ENCODE measurements at places on chromosomes 2 and 18.

DNA sequence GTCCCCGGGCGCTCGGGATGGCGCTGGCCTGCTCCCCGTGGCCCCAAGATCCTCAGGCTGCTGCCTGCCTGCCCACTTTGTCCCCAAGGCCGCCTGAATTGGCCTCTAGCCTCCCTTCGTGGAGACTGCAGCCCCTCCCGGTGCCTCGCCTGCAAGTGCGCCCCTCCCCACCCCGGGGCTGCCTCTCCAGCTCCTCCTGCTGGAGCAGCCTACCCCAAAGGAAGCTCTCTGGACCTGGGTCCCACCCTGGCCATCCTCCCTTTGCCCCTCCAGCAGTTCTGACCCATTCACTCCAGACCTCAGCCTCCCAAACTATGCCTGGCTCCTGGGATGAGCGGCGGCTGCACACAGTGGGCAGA is 6.2 kb downstream of the ESPNL start:
- DNase-seq = no peak

DNA sequence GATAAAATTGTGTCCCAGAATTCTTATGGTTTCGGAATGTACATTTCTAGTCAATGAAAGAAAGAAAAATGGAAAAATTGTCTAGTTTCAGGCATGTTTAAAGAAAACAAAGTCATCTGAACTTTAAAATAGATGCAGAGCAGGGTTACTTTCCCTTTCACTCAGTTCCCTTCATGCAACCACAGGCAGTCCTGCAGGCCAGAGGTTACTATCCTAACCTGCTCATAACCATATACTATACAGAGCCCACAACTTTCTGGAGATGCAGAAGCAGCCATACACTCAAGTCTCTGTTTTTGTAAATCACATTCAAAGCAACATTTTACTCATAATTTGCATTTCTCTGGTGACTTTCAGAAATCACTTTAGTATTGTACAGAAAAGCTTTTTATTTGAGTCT is 690.3 kb downstream of the MBD2 start:
- no peak for DNase-seq

DNA sequence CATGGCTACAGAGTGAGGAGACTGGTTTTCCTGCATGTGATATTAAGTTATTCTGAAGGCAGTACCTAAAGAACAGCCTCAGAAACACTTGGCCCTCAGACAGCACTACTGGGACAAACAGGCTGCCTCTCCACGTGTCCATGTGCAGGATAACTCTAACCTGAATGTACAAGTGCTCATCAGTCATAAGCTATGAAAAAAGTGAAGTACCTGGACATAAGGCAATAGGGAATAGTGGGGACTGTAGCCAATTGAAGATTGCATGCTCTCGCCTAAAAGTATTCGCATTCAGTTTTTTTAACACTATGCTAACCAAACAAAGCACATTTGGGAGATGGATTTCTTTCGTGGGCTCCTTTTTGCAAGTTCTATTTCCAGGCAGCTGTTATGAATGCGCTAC is 33.0 kb downstream of the SLC14A1 start:
- DNase-seq = no peak

- no peak for DNase-seq
Measured at GRCh38 chr2:164842624-164842966, 972 bp upstream of the COBLL1 start.

- no peak for DNase-seq
Measured at GRCh38 chr2:68404164-68404563, 39.1 kb downstream of the PLEK start.

- DNase-seq = no peak
Measured at GRCh38 chr2:152280780-152281179, 54.2 kb upstream of the FMNL2 start.

- no peak for DNase-seq
Measured at GRCh38 chr2:44333994-44334393, 27.3 kb downstream of the PREPL start.

GRCh38 chr2:105714141-105714540 is 30.6 kb upstream of the NCK2 start:
- DNase-seq = no peak

DNA sequence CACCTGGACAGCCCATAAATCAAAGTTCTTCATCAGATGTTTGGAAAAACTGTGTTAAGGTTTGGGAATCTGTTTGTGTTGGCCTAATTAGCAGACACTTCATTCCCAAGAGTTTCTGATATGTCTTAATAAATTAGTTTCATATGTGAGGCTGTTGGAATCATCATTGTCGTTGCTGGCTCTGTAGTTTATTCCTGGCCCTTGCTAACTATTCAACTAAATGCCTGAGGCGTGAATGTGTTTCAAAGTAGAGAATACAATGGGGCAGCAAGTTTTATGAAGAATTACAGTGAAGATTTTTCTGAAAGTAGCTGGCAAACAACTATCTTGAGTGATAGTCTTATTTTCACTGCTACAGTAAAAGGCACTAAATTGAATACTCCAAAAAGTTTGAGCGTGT is 141.1 kb downstream of the PARD3B start:
- DNase-seq = no peak

GRCh38 chr2:31580321-31581117 is at the start of gene SRD5A2:
Gene SRD5A2, minus strand, starts transcription at chr2:31580938. Its CDS starts 38 bp downstream, at chr2:31580900.
- DNase-seq = no peak

- DNase-seq = no peak
Measured at GRCh38 chr2:70460333-70460732, 93.3 kb downstream of the TGFA start.

- DNase-seq = no peak
Measured at GRCh38 chr2:134550566-134551164, 168.1 kb downstream of the TMEM163 start.

GRCh38 chr2:143526498-143526897 is 397.3 kb downstream of the ARHGAP15 start:
- no peak for DNase-seq

- DNase-seq = no peak
Measured at GRCh38 chr2:25885933-25886332, 7.6 kb upstream of the ASXL2 start.

DNA sequence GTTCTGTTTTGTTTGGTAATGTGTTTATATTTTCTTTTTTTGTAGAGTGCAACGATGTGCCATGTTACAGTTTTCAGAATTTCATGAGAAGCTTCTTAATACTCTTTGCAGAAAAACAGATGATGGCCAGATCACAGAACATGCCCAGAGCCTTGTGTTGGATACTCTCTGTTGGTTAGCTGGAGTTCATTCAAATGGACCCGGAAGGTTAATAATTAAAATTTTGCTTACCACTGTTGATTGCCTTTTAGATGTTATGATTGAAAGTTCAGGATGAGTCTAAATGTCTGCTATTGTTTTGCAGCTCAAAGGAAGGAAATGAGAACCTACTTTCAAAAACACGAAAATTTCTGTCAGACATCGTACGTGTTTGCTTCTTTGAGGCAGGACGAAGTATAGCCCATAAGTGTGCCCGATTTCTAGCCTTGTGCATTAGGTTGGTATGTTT is 85.2 kb downstream of the BIRC6 start:
- DNase-seq = no peak

- no peak for DNase-seq
Measured at GRCh38 chr2:100948942-100949811, 52.9 kb upstream of the RPL31 start.

- DNase-seq = no peak
Measured at GRCh38 chr18:77140439-77141109, 8.0 kb upstream of the MBP start.

DNA sequence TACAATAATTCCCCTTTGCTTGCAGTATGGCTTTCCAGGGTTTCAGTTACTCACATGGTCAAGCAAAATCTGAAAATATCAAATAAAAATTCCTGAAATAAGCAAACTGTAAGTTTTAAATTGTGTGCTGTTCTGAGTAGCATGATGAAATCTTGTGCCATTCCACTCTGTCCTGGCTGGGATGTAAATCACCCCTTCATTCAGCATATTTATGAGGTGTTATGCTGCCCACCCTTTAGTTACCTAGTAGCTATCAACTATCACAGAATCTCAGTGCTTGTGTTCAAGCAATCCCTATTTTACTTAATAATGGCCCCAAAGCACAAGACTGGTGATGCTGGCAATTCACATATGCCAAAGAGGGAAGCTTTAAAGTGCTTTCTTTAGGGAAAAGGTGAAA is 867.7 kb upstream of the NRXN1 start:
- DNase-seq = no peak

- DNase-seq = no peak
Measured at GRCh38 chr2:32862269-32863055, 84.3 kb upstream of the LTBP1 start.

GRCh38 chr2:145383961-145384360 is 864.0 kb upstream of the ZEB2 start:
- no peak for DNase-seq

- DNase-seq = no peak
Measured at GRCh38 chr2:146143971-146144370, 1624.1 kb upstream of the ZEB2 start.

- DNase-seq = no peak
Measured at GRCh38 chr2:126635281-126635680, 20.7 kb upstream of the GYPC start.

GRCh38 chr2:61943251-61943650 is 37.8 kb downstream of the COMMD1 start:
- no peak for DNase-seq

DNA sequence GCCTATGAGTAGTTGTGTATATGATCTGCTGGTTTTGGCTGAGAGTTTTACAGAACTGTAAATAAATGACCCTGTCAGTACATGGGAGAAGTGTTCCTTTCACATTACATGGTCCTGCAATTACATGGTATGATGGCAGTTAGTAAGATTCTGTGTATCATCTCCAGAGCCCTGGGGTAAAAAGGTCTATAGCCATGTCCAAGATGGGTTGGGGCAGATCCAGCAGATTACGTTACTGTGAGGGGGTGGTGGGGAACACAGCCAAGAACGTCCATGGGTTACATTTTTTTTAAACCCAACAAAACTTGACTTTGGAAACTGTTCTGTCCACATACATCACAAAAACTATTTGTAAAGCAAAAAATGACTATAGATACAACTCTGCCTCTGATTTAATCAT is 64.2 kb upstream of the LMAN1 start:
- no peak for DNase-seq

DNA sequence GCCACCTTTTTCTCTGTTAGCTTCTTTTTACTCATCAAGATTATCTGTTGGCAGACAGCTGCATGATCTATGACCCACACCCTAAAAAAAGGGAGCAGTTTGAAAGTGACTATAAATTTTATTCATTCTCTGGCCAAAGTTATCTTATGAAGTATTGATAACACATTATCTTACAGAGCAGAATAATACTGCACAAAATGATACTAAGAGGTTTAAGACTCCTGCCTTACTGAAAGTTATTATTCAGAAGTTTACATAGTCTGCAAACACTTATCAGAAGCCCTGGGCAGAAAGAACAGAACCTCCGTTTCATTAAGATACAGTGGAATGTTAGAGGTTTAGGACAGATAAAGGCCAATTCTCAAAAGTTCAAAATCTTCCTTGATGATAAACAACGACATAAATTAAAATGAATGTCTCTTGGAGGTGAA is 78.2 kb downstream of the ZEB2 start:
- DNase-seq = no peak
